ENCODE measurements at places on chromosomes 11 and 22. TPM values are rescaled to one million over a fixed set of nuclear protein-coding genes. Genes with fewer than 3 reads are reported as not detected.

DNA sequence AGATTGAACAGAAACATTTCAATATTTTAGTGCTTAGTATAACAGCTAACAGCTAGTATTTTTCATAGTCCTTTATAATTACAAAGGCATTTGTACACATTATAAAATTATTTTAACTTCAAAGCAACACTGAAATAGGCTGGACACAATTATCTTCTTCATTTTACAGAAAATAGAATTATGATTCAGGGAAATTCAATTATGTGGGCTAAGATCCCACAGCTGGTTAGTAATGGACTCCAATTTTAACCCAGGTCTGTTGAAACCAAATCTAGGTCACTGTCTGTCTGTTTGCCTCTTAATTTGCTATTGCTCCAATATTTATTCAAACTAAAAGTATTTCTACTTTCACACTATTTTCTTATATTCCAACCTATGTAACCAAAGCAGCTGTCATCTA, 154.1 kb upstream of the CTSC start:
- no peak for DNase-seq

Gene WT1
- total RNA-seq, result not detected

Gene TRIM51
- not detected for total RNA-seq

Gene HIC2
- total RNA-seq, result 5.4 TPM

Gene IL18
- 37.9 TPM for total RNA-seq
